ENCODE measurements at places on chromosomes 6 and 20. TPM values are rescaled to one million over a fixed set of nuclear protein-coding genes. Genes with fewer than 3 reads are reported as not detected.

DNA sequence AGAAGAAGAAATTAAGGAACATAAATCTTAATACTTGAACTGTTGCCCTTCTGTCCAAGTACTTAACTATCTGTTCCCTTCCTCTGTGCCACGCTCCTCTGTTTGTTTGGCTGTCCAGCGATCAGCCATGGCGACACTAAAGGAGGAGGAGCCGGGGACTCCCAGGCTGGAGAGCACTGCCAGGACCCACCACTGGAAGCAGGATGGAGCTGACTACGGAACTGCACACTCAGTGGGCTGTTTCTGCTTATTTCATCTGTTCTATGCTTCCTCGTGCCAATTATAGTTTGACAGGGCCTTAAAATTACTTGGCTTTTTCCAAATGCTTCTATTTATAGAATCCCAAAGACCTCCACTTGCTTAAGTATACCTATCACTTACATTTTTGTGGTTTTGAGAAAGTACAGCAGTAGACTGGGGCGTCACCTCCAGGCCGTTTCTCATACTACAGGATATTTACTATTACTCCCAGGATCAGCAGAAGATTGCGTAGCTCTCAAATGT, 17.1 kb downstream of the IRF4 start:
- DNase-seq = peak; percentile 52

Gene GZF1
- total RNA-seq = 8.3 TPM

Gene AVP
- not detected for total RNA-seq

DNA sequence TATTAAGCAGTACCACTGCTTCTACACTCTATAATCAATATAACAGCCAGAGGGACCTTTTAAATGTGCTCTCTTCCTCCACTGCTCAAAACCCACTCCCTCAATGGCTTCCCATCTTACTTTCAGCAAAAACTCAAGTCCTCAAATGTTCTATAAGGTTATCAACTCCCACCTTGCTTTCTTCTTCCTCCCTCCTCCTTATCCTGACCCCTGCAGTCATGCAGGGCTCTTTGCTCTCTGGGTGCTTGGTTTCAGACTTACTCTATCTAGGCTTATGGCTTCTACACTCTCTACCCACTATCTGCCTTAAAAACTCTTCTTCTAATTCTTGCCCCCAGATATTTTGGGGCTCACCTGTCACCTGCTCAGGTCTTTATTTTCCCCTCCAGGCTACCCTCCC, 5.3 kb downstream of the ARHGAP18 start:
- no peak for DNase-seq

DNA sequence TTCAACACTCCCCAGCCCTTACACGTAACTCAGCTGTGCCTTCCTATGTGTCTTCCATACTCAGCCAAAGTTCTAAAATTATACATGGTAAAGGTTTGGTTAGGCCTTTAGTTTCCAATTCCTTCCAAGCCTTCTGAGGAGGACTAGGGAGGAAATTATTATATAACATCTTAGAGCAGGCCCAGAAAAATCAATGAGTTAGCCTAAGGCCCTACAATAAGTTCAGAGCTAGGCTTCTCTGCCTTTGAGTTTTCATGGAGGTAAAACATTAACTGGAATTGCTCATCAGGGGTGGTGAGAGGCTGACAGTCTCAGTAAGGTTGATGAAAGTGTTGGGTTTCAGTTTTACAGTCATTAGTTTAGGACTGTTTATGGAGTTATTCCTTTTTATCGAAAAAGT, 286.0 kb downstream of the ADGB start:
- DNase-seq = no peak

- peak; percentile 3 for DNase-seq
Measured at GRCh38 chr20:57661746-57662455, 41.7 kb upstream of the ZBP1 start.

- DNase-seq = no peak
Measured at GRCh38 chr20:54350415-54350814, 125.0 kb upstream of the DOK5 start.

Measured in left colon (tissue), 2 donors.